ENCODE measurements at places on chromosomes 7 and 10.

DNA sequence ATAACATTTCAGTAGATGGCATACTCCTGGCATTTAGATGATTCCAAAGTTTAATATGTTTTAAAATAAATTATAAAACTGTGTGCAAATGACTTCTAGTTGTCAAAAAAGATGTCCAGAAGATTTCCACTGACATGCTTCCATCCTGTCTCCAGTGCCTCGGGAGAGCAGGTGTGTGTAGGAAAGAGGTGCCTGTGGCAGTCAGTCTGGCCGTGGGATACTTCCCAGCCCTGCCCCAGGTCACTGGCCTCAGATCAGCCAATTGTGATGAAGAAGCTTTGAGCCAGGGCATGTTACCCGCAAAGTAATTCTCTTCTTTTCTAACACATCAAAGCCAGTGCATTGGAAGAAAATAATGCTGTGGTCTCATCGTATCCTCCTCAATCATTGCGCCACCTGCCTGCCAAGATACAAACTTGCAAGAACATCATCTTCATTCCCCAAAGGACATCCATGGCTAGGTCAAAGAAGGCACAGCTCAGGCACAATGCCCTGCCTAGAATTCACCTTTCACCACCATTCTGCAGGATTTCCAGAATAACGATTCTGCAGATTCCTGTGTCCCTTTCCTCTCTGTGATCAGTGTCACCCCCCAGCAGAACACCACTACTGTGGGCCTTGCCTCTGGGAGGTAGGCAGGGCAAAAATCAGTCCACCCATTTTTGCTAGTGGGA is 6.3 kb upstream of the KCNMA1 start:
- no peak for DNase-seq

GRCh38 chr10:129483430-129484010 is 16.5 kb downstream of the MGMT start:
- DNase-seq, result no peak

DNA sequence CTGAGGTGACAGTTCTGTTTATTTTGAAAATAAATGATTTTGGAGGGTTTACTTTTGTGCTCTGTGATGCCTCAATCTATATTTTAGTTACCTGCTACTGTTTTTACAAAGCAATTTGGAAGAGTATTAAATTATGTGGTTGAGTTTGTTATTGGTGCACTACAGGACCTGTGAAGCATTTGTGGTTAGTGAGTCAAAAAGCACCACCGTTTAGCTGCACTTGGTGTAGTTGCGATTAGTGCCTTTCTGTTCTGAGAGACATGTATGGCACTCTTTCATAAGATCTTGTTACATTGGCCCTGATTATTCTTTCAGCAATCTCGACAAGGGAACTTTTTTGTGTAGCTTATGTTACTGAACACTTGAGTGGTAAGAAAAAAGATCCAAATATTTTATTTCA is 132.2 kb downstream of the BBS9 start:
- no peak for DNase-seq

DNA sequence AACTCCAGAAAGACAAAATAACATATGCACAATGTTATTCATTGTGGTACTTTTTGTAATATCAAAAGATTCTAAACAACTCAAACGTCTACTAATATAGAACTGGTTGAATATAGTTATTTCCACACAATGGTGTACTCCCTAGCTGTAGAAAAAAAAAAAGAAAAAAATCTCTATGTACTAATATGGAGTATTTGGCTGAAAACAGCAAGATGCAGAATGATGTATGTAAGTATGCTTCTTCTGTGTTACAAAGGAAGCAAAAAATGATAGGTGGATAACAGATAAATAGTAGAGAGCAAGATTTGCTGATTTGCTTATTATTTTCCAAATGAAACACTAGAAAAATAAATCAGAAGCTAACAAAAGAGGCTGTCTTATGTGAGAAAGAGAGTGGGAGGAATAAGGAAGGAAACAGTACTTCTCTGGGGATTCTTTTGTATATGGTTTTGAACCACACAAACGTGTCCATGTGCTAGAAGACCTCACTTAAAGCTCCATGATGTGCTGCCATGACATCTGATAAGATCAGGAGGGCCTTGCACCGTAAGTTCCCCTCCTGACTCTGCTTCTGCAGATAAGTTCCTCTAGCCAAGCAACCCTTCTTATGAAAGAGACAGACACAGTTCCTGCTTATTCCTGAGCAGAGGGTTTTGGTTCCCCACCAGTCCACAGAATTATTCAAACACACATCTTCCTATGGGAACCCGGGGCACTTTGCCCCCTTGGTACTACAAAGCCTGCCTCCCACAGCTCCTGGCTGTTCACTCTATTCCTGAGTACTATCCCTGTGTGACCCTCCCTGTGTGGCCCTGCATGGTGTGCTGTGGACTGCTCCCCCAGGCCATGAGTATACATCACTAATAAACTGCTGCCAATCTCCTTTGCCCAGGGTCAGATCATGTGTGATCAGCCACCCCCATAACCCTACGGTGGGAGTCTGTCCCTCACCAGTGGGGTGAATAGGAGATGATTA is 159.1 kb downstream of the CCDC71L start:
- no peak for DNase-seq

DNA sequence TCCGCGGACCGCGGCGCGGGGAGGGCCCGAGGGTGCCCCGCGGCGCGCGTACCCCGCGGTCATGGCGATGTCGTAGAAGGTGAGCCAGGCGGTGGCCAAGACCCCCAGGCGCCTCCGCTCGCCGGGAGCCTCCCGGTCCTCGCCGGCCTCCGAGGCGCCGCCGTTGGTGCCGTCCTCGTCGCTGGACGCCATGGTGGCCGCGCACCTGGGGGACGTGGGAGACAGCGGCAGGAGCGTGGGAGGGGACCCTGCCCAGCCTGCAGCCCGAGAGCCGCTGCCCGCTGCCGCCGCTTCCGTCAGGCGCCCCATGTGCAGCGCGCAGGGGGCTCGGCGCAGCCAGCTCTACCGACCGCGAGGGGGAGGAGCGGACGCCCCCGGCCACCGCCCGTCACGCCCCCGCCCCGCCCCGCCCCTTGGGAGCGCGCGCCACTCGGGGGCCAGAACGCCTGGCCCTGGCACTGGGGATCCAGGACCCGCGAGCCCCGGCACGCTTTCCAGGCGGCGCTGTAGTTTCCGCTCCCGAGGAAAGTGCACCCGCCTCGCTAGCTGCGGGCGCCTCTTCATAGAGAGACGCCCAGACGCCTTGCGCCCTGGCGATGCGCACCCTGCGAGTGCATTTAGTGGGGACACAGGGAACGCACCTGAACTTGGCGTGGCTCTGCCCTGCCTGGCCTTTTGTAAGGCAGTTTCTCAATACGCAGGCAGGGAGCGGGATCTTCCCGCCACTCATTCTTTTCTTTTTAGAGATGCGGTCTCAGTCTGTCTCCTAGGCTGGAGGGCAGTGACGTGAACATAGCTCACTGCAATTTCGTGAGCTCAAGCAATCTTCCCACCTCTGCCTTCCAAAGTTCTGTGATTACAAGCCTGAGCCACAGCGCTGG is at the start of gene HACD1:
TSS of gene HACD1 (minus strand) at position 344 of the 881 bp plus-strand sequence. CDS start at position 309, 35 bp downstream.
- DNase-seq, result peak; percentile 62

- DNase-seq, result no peak
Measured at GRCh38 chr10:4767033-4767814, 58.8 kb upstream of the AKR1E2 start.

- DNase-seq, result no peak
Measured at GRCh38 chr7:52100-52499, 140.3 kb upstream of the FAM20C start.

DNA sequence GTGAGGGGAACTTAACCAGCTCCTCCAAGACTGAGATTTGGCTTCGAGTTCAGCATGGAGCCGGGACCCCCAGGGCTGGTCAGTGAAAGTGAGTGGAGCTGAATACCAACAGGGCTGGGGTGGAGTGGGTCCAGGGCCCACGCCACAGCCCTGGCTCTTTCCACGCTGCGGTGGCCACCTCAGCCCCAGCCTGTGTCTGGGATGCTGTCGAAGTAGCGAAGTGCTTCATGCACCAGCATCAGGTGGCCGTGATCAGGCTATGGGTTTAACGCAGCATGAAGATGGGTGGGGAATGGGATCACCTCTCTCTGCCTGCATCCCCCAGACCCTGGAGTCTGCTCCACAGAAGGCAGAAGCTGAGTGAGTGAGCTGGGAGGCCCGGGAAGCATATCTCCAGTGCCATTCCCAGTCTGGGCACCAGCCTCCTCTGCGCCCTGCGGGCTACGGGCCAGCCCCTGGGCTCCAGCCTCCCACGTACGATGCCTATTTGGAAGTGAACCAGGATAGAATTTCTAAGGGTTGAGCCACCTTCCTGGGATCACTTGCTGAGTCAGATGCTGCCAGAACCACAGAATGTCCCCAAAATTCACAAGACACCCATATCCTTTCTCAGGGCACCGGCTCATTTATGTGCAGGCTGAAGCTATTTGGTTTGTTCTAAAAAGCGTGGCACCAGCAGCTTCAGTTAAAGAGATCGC is 131.1 kb upstream of the CHST15 start:
- no peak for DNase-seq

DNA sequence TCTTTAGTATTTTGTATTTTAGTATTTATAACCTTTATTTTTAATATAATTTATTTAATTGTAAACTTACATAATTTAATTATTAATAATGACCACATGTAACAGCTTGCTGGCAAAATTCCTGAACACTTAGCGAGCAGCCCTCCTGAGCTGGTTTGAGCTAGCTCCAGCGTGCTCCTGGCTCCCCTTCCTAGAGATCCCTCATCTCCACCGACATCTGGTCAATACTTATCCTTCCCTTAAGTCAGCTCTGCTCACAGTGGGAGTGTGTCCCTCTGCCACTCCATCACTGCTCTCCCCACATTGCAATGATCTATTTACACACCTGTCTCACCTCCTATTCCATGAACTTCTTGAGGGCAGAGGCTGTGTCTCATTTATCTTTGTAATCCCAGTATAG is 20.6 kb upstream of the TBXAS1 start:
- no peak for DNase-seq

- no peak for DNase-seq
Measured at GRCh38 chr7:39035903-39036302, 58.2 kb downstream of the POU6F2 start.

DNA sequence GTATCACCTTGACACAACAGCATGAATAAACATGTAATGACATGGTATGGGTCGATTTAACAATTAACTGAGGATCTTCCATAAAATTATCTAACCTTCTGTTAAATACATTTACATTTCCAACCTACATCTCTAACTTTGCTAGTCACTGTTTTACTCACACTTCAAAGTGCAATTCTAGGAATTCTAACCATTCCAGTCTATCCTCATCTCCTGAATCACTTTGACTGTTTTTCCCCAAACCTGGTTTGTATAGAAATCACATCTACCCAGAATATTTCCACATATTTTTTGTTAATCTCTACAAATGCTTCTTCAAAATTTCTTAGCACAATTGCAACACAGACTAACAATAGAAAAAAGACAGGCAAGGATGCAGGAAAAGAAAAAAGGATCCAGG is 6.2 kb downstream of the ABI1 start:
- no peak for DNase-seq

DNA sequence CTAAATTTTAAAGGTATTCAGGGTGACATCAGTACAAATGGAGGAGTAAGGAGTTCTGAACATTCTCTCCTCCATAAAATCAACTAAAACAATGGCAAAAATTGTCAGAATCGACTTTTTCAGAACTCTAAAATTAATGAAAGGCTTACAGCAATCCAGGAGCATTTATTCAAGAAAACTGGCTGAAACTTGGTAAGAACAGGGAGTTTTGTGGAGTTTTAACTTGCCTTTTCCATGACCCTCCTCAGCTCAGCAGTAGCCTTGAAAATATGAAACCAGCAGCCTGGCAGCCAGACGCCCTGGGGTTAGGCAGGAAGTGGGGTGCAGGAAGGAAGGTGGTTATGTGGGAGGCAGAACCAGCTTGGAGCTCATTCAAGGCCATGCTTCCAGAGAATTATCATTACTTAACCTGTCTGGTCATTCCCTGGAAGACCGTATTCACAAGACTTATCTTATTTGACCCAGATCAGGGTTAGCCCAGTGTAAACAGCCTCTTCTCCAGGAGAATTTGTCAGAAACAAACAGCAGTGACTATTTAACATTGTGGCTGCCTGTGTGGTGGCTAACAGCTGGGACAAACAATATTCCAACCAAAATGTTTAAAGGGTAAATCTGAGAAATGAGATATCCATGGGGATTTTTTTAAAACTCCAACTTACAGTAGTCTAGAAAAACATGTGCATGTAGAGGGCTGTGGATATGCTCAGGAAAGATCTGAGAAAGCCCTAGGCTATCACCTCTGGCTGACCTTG is 75.7 kb upstream of the MACROH2A2 start:
- DNase-seq, result no peak

- DNase-seq, result no peak
Measured at GRCh38 chr10:98085238-98085637, 49.2 kb upstream of the R3HCC1L start.

DNA sequence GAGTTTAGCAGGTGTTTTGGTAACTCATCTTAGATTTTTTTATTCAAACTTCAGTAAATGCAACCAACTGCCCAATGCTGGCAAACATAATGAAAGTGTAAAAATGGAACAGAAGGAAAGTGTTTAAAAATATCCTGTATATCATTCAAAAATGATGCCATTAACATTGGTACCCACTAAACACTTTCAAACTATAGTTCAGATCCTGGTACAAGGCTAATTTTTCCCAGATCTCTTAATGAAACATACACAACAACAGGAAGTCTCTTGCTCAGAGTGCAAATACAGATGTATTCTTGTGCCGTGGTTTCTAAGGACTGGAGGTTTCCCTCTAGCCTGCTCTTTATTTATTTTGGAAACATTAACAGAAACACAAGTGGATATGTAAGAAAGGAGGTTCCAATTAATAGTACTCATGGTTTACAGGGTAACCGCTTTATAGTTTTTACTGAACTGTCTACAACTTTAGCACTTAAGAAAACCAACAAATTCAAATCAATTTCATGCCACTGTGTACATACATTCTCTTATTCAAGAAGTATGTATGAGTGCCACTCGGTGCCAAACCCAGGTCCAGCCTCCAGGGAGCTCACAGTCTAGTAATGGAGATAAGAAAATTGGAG is 176.0 kb upstream of the AKR1E2 start:
- DNase-seq, result no peak

- DNase-seq, result peak; percentile 45
Measured at GRCh38 chr10:3036155-3037021, 31.0 kb upstream of the PFKP start.

DNA sequence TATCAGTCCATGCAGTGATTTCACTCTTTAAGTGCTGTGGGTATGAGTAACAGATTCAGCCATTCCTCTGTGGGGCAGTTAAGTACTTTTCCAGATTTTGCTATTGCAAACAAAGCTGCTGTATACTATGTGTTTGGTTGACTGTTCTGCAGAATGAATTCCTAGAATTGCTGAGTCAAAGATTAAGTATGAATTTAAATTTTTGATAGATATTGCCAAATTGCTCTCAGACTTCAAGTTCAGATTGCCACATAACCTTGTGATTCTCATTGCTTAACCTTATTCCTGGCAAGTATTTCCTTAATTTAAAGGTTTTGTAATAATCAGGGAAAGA is 21.6 kb upstream of the SAR1A start:
- no peak for DNase-seq

GRCh38 chr10:12689893-12690292 is 311.6 kb downstream of the CCDC3 start:
- no peak for DNase-seq
